Mesenchymal stem cell (in vitro differentiated cells and primary cell): ENCODE measurements at places on chromosomes 1 and 21.

- DNase-seq = no peak
Measured at GRCh38 chr1:28195780-28196179, 19.3 kb upstream of the PTAFR start.

DNA sequence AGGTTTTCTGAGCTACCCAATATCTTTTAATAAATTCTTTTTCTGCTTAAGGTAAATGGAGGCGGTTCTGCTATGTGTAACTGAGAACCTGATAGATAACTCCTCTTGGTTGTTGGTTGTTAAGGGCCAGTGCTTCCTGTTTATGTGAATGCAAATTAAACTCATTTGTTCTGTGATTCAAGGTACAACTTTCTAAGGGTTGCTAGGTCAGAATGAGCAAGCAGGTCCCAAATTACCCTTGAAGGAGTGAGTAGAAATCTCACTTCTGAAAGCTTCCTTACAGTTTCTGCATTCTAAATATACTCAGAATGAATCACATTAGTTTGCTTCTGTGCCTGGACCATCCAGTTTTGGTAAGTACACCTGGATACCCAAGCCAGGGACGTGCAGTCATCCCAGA is 15.5 kb upstream of the FAM78B start:
- DNase-seq = no peak

DNA sequence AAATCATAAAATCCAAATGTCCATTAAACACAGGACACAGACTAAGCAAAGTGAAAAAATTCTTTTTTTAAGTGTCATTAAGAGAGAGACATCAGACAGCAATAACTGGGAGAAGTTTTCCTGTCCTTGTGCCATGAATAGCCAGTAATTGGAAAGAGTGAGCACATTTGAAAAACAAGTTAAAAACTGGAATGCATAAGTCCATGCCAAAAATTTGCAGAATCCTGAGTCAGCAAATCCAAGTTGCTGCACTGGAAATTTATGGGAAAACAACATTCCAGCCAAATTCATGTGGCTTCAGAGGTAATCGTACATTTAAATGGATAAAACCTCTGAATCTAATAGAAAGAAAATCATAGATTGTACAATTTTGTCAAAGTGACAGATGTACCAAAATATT is 291.4 kb downstream of the LRRC40 start:
- DNase-seq = peak; percentile 40

GRCh38 chr1:230085178-230085515 is 18.1 kb downstream of the GALNT2 start:
- DNase-seq = no peak

- DNase-seq = no peak
Measured at GRCh38 chr1:19744886-19745285, 54.8 kb downstream of the TMCO4 start.

DNA sequence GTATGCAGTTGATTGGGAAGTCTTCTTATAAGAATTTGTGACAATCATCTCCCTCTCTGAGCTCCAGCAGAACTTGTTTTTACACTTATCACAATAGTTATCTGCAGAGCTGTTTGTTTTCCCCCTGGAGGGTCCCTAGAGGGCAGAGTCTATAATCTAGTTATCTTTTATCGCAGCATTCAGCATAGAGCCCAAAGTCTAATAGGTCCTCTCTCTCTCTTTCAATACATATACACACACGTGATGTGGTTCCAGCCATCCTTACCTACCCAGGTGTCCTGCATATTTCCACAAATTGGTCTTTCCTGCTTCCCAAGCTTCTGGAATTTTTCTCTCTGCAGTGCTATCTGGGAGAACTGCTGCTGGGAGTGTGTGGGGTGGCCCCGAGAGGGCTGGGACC is 229.6 kb upstream of the KIAA0040 start:
- DNase-seq = no peak

DNA sequence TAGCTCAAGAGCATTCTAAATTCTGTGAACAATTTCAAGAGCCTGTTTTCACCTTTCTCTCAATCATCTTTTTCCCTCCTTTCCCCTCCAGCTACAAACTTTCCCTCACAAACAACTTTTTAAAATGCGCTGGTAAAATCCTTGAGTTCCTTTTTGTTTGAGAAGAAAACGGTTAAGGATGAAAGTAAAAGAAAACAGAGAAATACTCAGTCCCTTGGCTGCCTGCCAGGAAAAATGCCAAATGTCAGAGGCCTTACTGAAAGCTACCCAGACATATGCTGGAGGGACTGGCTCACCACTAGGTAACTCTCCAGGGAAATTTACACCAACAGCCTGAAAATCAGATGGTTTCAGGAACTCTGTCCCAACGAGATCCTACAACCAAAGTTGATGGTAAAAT is 11.0 kb upstream of the SERBP1 start:
- DNase-seq = peak; percentile 68

DNA sequence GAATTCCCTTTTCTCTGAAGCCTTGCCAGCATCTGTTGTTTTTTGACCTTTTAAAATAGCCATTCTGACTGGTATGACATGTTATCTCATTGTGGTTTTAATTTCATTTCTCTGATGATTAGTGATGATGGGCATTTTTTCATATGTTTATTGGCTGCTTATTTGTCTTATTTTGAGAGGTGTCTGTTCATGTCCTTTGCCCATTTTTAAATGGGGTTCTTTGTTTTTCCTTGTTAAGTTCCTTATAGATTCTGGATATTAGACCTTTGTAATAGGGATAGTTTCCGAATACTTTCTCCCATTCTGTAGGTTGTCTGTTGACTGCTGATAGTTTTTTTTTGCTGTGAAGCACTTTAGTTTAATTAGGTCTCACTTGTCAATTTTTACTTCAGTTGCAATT is 54.0 kb upstream of the C1orf185 start:
- DNase-seq = no peak

DNA sequence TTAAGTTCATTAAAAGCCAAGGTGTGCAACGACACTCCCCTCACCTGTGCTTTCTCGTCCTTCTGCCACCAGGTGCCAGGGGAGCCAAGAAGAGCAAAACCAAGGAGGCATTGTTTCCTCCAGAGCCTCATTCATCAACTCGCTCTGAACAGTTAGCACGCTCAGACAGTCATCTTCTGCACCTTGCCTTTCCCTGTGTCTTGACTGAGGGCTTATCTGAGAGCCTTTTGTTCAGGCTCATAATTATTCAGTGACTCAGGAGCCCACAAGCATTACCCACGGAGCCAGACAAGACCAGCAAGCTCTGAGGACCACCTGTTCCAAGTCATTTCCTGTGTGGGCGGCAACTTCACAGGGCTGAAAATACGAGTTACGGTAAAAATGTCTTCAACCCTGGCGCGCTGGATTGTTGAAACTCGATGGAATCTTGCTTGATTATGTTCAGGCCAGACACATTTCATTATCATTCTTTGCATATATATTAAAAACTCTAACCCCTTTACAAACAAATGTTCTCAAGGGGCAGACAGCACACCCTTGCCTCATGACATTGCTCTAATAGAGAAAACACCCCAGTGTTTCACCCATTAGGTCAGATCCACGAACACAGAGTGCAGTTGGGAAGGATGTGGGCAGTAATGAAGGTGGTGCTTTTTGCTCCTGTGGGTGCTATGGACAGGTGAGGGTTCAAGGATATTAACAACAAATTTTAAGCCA is 89.7 kb upstream of the RUNX1 start:
- DNase-seq = peak; percentile 54

DNA sequence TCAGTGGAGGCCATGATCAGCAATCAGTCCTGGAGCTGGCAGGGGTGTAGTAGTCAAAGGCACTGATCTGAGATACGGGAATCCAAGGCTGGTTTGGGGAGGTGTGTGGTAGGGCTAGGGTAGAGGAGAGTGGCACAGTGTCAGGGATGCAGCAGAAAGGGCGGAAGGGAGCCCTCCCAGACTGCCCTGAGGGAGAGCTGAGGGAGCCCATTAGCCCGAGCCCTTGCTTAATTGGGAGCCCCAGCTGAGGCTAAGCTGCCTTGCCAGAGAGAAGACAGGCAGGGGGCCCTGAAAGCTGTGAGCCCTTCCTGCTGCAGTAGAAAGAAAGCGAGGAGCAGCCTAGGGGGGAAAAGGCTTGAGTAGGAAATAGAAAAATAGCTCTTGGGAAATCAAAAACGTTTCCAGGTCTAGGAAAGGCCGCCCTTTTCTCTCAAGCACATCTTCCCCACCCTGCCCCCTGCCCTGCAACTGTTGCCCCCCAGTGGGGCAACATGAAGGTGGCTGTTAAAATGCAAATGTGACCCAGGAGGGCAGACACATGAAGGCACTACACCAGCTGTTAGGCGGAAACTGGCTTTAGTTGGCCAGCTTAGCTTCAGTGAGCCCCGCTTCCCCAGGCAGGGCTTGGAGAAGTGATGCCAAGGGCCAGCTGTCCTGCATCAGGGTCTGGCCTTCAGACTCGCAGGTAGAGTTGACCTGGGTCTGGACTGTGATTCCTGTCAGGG is 106.2 kb downstream of the UCK2 start:
- no peak for DNase-seq

DNA sequence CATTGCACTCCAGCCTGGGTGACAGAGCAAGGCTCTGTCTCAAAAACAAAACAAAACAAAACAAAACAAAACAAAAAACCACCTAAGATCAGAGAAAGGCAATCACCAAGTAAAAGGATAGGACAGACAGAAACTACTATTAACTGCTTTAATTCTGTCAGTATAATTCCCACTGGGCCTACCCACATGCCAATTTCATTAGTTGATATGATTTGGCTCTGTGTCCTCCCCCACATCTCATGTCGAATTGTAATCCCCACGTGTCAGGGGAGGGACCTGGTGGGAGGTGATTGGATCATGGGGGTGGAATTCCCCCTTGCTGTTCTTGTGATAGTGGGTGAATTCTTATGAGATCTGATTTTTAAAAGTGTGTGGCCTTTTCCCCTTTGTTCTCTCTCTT is 27.2 kb upstream of the CAPZB start:
- DNase-seq = no peak

DNA sequence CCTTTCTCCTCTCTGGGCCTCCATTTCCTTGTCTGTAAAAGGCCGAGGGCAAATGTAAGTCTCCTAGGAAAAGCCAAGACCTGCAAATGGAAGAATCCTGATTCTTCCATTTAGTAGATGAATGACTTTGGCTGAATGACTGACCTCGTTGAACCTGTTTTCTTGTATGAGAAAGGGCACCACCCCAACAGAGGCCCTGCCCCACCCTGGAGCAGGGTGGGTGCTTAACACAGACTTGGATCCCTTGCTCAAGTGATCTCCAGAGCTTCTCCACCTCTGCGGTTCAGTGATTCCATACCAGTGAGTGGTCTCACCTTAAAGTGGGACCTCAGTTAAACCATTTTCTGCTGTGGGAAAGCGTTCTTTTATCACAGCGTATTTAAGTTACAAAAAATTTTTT is 39.0 kb upstream of the GUCA2B start:
- DNase-seq = no peak

- no peak for DNase-seq
Measured at GRCh38 chr1:27928216-27928954, 6.4 kb upstream of the SMPDL3B start.

DNA sequence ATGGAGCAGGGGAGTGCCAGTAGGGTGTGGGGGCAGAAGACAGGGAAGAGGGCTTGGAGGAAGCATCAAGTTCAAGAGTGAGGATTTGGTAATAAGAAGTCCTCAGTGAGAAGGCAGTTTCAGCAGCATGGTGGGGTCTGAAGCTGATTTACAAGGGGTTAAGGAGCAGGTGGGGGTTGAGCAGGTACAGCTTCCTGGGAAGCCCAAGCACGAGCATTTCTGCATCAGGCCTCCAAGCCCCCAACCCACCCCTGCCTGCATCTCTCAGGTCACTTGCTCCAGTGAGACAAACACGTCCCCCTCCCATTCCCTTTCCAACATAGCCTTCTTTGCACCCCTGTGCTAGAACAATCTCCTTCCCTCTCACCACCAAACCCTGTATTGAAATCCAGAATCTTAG is 574.7 kb downstream of the MATN1 start:
- DNase-seq = no peak
